ENCODE measurements at places on chromosomes 4 and X. TPM values are rescaled to one million over a fixed set of nuclear protein-coding genes. Genes with fewer than 3 reads are reported as not detected.

The IBSP gene
- not detected for polyA plus RNA-seq

The SYNPO2 gene
- 10.0 TPM for polyA plus RNA-seq

The DCAF4L1 gene
- 0.07 TPM for polyA plus RNA-seq

The RAB40A gene
- polyA plus RNA-seq, result 1.9 TPM

The MAGEA12 gene
- polyA plus RNA-seq, result not detected

The LNX1 gene
- 2.1 TPM for polyA plus RNA-seq

The SLC4A4 gene
- 13.9 TPM for polyA plus RNA-seq

The SLC38A5 gene
- polyA plus RNA-seq, result 0.16 TPM

The AFM gene
- polyA plus RNA-seq, result not detected

The USP17L11 gene
- not detected for polyA plus RNA-seq

The CFAP299 gene
- 0.34 TPM for polyA plus RNA-seq

Data from cardiac muscle cell (in vitro differentiated cells and primary cell).